ENCODE measurements at places on chromosomes 1 and 21.

DNA sequence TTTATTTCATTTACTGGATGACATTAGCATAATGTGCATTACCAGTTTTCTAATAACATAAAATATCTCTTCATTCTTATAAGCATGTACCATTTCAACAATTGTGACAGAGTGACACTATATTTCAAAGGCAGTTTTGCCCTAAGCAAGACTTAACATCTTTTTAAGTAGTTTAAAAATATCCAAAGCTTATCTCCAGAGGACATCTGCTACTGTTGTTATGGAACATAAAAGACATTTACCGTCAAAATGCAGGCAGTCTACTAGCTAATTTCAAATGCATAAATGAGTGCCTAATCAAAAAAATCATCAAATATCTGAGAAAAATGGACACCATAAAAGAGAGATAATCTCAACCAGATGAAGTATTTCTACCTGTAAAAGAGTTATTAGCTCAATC, 782.4 kb upstream of the BRINP3 start:
- DNase-seq, result no peak

- no peak for DNase-seq
Measured at GRCh38 chr1:240611228-240611618, 732 bp downstream of the GREM2 start.

DNA sequence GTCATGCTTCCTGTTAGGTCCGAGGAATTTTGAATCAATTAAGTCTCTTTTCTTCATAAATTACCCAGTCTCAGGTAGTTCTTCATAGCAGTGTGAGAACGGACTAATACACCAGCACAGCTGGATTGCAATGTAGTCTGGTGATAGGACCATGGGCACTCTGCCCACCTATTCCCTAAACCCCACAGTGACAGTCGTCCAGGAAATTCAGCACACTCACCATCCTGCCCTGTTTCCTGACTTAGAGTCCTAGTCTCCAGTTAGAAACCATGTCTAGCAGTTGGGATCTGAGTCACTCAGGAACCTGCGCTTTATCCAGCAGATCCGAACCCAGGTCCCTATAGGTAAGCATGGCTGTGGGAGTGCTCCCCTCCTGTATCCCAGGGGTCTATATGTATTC, 149.3 kb upstream of the TNR start:
- no peak for DNase-seq

GRCh38 chr1:187157115-187157514, 328.4 kb downstream of the PLA2G4A start:
- no peak for DNase-seq

DNA sequence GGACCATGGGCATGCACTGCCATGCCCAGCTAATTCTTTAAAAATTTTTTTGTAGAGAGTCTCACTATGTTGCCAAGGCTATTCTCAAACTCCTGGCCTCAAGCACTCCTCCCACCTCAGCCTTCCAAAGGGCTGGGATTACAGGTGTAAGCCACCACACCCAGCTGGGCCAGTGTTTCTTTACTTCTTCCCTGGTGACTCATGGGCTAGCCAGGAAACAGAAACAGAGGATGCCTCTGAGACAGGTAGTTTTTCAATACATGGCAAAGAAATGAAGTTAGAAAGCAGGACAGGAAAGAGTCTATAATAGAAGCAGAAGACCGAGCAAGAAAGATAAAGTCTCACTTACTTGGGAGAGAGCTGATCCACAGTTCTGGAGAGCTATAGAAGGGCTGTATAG, 7.6 kb upstream of the C1orf74 start:
- DNase-seq, result no peak

- no peak for DNase-seq
Measured at GRCh38 chr1:53274026-53274425, 35.7 kb upstream of the MAGOH start.

DNA sequence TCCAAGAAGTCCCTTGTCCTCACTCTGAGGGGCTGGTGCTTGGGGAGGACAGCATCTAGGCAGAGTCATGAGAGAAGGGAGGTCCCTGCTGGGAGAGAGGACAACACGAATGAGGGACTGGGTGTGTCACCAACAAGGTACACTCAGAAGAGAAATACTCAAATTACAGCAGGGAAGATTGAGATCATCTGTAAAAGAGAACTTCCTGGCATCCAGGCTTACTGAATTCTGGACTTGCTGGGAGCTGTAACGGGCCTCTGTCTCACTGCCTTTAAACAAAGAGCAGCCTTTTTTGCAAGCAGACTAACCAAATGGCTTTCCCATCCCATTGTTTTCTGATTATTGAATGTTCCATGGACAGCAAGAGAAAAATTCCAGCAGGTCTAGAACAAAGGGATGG, 195.7 kb upstream of the RAB4A start:
- DNase-seq, result no peak

GRCh38 chr1:91201176-91201575, 179.3 kb upstream of the ZNF644 start:
- no peak for DNase-seq

GRCh38 chr1:228754646-228755268, 19.5 kb downstream of the RHOU start:
- no peak for DNase-seq

GRCh38 chr1:42137766-42138165, 15.4 kb upstream of the GUCA2B start:
- DNase-seq, result no peak

GRCh38 chr1:77954521-77954920, 24.4 kb downstream of the FUBP1 start:
- no peak for DNase-seq

- DNase-seq, result no peak
Measured at GRCh38 chr1:232987774-232988140, 37.3 kb downstream of the NTPCR start.

- no peak for DNase-seq
Measured at GRCh38 chr1:228161362-228161761, 4.2 kb upstream of the IBA57 start.

GRCh38 chr21:44938772-44939531, 877 bp upstream of the SLX9 start:
- no peak for DNase-seq

GRCh38 chr1:16116002-16116401, 39.9 kb downstream of the EPHA2 start:
- DNase-seq, result no peak

DNA sequence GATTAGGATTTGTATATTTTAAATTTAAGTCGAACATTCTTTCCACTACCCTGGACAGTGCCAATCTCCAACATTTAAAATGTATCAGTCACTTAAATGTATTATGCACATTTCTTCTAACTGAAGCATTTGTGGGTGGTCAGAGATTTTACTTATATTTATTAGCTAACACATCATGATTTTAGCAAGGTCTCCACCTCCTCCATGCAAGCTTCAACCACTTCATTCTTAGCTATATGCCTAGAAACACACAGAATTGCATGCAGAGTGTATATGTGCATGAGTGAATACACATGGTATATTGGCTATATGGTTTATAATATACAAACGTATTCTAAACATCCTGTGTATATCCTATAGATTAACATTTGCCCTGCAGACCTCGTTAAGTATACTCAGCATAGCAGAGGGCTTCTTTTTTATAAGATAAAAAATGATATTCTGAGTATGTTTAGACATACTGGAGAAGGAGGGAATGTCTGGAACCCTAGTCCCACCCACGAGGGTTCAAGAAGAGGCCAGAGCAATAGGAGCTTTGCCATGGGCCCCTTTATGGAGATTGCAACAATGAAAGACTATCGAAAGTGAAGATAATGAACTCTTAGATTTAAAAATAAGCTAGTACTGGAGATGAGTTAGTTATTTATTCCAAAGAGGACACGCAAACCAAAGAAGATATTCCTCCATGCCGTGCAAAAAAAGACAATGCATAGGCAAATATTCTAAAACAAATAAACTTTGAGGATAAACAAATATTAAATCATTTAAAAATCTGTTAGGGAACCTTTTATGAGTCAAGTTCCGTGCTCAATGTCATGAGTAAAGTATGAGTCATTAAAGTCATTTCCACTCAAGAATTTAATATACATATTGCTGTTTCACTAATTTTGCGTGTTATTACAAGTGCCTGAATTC, 480.4 kb downstream of the SIPA1L2 start:
- no peak for DNase-seq

DNA sequence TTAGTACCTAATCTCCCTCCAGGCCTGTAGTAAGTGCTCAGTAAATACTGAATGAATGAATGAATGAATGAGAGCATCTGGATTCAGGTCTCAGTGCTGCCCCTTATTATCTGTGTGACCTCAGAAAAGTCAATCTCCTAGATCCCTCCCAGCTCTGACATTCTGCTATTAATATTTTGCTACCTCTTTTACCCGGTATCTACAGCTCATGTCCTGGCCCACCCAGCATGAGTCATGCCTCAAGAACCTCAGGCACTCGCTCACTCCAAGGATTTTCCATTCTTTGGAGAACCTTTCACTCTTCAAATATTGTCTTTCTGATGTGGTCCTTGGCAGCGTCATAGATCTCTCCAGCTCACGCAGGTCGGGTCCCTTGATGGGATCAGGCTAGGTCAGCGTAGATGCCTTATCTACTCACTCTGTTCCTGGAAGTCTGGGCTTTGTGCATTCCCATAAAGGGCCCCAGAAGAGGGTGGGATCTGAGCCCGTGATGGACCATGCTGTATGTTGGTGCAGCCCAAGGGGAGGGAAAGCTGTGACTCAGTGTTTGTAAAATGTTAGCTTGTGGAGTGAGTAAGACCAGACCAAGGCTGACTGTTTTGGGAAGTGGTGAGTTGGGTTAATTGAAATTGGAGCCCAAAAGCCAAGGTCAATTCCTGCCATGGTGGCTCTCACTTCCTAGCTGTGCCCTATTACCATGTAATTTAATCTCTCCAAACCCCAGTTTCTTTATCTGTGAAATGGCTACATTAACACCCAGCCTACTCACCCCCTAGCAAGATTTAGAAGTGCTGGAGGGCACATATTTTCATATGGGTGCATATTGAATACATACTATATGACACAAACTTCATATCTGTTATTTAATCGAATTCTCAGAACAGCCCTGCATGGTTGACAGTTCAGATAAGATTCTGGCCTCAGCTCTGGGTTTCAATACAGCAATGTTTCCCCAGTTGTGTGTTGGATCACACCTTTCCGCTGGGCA, 214.1 kb upstream of the USP24 start:
- peak; percentile 57 for DNase-seq

DNA sequence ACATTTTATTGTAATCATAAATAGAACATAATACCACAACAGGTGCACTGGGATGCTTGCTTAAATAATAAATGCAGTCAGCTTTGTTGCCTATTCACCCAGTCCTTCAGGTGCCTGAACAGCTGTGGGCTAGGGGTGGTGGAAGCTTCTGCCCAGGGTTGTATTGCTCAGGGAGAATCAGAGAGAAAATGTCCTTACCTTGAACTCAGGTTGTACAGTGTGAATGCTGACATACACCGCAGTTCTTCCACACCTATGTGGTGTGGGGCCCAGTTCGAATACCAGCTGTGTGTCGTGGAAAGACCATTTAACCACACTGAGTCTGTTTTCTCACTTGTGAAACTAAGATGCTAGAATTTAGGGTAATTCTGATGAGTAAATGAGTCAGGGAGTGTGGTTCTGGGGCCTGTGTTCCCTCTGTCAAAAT, 115.7 kb upstream of the ATP1A1 start:
- DNase-seq, result no peak

GRCh38 chr21:35190201-35190701, 141.1 kb upstream of the RUNX1 start:
- DNase-seq, result no peak

DNA sequence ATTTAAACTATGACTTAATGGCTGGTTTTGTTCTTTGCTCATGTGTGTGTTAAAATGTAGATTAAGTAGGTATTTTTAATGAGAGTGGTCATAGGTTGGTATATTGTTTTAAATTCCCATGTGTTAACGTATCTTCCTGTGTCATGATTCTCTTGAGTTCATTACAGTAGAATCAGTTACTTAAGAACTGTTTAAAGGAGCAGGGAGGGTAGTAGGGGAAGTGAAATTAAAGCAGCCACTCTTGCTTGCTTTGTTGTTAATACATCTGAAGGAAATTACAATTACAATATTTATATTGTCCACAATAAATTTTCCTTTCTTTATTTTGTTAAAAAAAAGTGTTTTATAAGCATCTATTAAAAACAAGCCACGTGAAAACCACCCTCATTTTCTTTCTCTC, 119.2 kb upstream of the KIAA1614 start:
- DNase-seq, result no peak

DNA sequence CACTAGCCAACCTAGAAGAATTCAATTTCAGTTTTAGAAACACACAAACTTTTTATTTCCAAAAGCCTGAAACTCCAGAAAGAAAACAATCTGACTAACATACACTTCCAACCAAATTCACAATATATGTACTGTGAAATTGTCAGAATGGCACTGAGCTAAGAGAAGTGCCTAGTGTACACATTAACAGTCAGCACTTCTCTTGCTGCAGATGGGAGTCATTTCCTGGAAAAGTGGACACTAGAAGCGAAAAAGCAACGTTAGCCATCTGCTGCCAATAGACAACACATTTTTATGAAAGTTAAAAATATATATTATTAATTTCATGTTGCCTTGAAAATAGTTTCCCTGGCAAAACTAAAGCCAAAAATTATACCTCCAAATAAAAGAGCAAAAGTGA, 66.1 kb downstream of the EPS15 start:
- no peak for DNase-seq

GRCh38 chr1:160748878-160749269, 9.8 kb downstream of the SLAMF7 start:
- no peak for DNase-seq

DNA sequence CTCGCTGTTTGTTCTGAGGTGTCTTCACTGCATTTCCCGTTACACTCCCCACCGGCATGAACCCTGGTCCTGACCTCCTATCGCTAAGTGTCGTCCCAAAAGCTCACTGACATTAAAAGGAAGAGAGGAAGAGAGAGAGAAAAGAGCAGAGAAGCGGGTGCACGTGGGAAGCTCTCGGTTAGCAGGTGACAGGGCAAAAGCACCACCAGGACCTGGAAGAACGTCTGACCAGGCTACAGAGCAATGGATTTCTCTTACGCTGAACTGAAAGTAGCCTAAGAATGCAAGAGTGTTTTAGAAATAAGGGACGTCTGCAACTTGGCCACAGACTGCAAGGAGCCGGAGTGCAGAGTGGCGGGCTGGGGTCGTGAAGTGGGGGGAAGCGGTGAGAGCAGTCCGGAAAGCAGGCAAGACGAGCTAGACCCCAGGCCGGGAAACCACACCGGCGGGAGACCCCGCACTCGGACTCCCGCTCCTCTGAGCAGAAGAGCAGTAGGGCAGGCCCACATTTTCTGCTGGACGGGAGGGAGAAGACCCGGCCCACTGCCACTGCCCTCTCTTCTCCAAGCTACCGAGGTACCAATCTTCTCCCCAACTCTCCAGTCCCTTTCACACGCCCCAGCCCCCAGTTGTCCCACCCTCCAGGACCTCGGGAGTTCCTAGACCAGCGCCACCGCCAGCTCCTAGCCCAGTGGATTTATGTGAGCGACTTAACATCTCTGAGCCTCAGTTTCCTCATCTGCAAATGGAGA, 8.3 kb upstream of the MPZL1 start:
- DNase-seq, result no peak

DNA sequence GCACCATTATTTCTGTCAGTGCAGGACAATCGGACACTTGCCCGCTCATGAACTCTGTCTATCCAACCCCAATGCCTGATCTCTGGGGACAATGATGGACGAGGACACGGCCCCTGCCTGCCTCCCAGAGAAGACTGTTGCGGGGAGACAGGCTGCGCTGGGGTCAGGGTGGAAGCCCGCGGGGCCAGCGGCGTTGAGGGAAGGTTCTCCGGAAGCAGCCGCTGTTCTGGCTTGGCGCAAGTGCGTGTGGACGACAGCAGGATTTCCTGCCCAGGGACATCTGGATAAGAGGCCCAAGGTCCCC, 18.8 kb downstream of the RHBG start:
- no peak for DNase-seq

- no peak for DNase-seq
Measured at GRCh38 chr1:230747127-230747730, at the start of gene CAPN9. CAPN9 (plus strand) TSS chr1:230747388; CDS start chr1:230747497, 109 bp downstream.

All from body of pancreas (tissue), 4 donors.